ENCODE measurements at places on chromosomes 6 and 20.

DNA sequence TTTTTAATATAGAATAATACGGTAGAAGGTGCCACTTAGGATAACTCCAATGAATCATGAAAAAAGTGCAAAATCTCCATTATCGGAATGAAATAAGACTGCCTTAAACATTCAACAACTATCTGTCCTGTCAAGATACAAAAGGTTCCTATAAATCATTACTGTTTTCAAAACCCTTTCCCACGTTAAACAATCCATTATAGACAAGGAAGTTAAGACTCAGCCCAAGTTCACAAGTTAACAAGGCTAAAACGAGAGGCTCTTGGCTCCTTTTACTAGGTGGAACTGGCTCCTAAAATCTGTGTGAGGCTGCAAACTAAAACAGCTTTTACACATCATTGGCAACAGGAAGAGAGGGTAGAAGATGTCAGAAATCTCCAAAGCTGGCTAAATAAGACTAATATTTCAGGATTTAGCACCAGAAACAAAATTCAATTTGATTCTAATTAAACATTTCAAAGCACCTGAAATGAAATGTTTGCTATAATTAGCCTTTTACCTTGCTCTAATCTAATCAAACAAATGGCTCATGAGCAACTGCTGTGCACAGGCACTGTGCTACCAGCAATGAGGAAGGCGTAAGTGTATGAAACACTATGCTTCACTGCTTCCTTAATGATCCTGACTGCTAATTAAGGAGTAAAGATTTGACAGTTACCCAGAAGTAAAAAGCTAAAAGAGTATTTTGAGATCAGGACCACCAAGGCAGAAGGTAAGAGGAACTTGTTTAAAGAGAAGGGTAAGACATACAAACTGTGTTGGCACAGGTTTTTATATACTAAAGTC lies 109.7 kb downstream of the DST start:
- DNase-seq, result no peak

DNA sequence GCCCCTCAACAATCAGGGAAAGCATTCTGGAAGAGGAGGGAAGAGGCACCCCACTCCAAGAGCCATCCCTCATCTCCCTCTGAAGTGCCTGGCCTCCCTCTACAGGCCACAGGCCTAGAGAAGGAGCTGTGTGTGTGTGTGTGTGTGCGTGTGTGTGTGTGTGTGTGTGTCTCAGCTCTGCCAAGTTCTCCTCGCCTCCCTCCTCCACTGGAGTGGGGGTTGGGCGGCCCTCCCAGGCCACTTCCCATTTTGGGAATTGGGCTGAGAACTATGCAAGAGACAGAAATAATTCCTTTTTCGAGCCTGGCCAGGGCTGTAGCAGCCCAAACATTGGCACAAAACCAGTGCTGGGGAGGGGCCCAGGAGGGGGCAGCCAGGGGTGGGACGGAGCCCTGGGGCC lies 35.7 kb downstream of the KCNB1 start:
- no peak for DNase-seq

GRCh38 chr6:144265390-144265789 lies 19.7 kb upstream of the UTRN start:
- no peak for DNase-seq

DNA sequence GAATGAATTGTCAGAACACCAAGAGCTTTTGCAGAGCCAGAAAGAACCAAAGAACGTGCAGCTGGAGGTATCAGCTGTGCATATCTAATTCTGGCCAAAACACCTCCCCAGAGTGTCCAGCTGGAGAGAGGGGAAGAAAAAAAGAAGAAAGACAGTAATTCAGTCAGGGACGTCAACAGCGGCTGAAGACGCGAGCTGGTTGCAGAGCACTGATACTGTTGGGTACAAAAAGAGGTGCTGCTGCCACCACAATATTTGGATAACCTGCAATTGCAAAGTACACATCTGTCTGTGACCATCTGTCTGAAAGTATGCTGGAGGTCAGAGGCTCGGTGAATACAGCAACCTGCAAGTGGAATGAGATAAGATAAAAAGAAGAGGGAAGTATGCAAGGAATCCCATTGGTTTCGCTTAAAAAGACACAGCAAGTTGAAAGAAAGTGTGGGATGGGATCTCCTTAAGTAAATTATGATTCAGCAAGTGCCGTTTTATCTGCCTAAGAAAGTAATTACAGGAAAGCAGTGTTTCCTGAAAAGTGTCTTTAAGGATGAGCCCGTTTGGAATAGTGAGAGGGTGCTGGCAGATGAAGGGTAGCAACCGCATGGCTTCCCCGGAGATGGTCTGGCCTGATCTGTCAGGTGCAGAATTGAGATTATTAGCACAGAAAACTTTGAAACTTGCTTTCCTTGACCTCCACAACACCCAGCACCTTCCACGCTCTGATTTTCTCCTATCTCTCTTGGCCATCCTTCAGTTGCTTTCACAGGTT lies 189.9 kb upstream of the PRDM1 start:
- DNase-seq, result no peak

GRCh38 chr20:48131581-48131980 lies 346.3 kb upstream of the SULF2 start:
- no peak for DNase-seq

- DNase-seq, result no peak
Observed at GRCh38 chr6:31661262-31662123, 915 bp upstream of the C6orf47 start.

- DNase-seq, result no peak
Observed at GRCh38 chr6:72524011-72524645, 97.7 kb upstream of the KCNQ5 start.

DNA sequence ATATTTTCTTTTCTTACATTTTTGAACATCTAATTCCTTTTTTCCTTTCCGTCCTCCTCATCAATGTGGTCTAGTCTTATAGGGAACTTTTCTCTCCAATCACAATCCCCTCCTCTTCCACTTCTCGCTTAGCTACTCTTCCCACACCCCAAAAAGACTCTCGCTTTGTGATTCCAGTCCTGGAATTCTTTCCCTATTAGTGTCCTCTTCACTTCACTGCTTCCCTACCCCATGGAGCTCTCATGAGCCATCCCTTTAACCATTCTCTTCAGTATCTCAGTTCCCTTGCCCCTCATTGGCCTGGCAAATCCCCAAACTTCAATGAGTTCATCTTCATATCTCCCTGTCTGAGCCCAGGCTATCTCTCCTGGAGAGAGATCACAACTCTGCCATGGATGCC lies 55.3 kb upstream of the CEP85L start:
- no peak for DNase-seq

DNA sequence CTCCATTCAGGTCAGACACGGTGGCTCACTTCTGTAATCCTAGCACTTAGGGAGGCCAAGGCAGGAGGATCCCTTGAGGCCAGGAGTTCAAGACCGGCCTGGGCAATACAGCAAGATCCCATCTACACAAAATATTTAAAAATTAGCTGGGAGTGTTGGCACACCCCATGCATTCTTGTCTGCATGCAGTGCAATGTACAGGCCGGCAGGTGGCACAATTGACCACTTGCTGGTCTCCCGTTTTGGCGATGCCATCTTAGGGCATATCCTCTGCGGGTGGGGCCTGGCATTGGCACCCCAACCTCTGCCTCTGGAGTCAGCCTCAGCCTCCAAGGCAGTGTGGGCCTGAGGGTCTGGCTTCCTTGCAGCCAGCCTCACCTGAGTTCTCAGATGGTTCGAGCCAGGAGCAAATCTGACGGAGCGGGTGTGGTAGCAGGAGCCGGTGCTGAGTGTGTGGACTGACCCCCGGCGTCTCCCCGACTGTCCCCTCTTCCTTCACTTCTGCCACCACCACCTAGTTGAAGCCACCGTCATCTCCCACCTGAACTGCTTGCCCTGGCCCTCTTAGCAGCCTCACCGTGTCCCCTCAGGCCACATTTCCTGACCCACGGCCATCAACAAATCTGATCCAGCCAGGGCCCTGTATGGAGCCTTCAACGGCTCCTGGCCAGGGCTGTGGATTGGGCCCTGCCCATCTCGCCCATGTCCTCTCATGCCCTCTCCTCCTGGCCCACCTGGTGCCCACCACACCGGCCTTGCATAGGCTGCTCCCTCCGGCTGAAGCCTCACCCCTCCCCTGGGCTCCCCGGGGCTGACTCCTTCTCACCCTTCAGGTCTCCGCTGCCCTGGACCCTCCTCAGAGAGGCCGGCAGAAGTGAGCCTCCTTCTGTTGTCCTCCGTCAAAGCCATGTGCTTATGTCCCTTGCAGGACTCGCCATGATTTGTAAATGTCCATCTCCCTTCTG lies 44.0 kb downstream of the EFCAB8 start:
- DNase-seq, result peak; percentile 85

- DNase-seq, result no peak
Observed at GRCh38 chr20:62835931-62836861, 19.3 kb downstream of the COL9A3 start.

DNA sequence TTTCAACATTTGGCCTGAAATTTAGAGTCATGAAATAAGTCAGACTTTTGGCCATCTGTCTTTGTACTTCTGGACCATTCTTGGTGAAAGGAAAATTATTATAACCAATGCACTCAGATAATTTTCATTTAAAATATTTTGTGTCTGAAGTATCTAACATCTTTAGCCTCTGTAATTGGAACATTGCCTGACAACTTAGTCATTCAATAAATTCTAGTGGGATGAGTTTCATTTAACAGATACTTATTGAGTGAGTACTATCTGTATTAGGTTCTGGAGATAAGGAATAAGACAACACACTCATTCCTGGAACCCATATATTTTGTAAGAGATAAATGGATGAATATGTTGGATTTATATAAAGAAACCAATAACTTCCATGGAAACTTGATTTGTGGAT lies 536.0 kb downstream of the BCKDHB start:
- DNase-seq, result no peak

DNA sequence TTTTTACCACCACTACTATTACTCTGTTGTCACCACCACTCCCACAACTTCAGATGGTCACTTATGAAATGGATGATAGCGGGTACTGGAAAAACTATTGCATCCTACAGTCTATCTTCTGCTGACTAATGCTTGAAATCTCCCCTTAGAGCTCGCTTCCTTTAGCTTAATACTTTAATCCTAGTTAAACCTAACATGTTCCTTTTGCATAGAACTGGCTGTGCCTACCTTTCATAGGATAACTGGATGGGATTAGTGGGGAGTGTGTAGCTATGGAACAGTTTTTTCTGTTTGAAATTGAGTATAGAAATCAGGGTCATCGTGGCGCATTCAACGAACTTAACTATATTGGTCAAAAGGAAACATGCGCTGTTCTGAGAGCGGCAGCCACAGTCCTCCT lies 294.7 kb downstream of the FARS2 start:
- DNase-seq, result no peak

- peak; percentile 88 for DNase-seq
Observed at GRCh38 chr6:26240157-26241032, 124.6 kb upstream of the BTN3A2 start.

- no peak for DNase-seq
Observed at GRCh38 chr20:58389968-58390658, 1.1 kb downstream of the VAPB start.
